ENCODE measurements at places on chromosomes 2 and 18. TPM values are rescaled to one million over a fixed set of nuclear protein-coding genes. Genes with fewer than 3 reads are reported as not detected.

GRCh38 chr18:58979615-58980014 lies 114.9 kb downstream of the ZNF532 start:
- no peak for DNase-seq

GRCh38 chr18:25306671-25307070 lies 45.3 kb downstream of the ZNF521 start:
- DNase-seq = no peak

DNA sequence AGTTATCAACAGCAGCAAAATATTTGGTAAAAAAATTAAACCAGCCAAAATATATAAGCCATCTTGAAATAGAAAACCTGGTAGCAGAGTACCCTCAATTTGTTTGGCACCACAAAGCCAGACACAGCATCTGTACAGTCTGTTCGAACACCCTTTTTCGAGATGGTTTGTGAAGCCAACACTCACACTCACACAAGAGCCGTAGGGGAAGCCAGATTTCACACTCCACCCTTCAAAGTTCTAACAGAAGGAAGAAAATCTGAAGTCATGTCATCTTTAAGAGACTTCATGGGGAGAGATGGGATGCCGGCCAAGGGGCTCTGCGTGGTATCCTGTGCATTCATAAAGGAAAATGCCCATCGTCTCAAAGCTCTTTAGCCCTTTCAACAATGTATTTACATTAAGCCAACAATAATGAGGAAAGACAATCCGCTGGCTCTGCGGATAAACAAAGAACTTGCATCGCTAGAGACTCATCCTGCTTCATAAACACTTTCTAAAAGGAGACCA lies 451.5 kb upstream of the CHST9 start:
- DNase-seq = no peak

DNA sequence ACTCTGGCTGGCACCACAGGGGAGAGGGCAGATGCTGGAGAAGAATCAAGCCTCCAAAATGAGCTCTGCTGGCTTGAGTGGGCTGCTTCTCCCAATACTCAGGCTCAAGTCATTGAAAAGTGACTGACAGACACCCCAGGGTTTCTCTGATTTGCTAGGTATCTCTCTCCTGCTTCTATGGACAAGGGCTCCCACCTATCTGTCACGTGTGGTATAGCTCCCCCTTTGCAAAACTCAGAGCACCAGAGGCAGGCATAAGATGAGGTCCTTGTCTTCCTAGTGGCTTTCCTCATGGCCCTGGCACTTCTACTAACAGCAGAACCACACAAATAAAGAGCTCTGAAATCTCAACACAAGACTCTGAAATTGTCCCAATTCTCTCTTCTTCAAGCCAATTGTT lies 105.2 kb downstream of the GALNT14 start:
- no peak for DNase-seq

DNA sequence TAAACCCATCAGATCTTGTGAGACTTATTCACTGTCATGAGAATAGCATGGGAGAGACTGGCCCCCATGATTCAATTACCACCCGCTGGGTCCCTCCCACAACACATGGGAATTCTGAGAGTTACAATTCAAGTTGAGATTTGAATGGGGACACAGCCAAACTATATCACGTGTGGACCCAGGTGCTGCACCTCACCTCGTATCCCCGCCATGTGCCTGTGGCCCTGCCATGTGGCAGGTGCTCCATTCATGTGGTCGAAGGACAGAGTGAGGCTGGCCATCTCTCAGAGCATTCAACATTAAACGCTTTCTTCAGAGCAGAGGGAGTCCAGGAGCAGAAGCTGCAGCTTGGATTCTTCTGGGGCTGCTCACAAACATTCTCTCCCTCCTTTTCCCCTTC lies 32.3 kb downstream of the MROH2A start:
- no peak for DNase-seq

Gene EN1
- not detected for total RNA-seq
